ENCODE measurements at places on chromosomes 13 and 19.

DNA sequence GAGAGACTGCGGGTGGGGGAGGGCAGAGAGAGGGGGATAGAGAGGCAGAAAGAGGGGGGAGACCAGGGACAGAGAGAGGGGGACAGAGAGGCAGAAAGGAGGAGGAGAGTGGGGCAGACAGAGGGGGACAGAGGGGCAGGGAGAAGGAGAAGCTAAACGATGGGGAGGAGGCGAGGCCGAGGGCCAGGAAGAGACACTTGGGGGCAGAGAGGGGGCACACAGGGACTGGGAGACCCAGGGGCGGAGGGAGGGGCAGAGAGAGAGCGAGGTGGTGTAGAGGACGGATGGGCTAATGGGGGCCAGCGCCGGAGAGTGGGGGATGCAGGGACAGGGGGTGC is 666 bp downstream of the MEIS3 start:
- DNase-seq = no peak

DNA sequence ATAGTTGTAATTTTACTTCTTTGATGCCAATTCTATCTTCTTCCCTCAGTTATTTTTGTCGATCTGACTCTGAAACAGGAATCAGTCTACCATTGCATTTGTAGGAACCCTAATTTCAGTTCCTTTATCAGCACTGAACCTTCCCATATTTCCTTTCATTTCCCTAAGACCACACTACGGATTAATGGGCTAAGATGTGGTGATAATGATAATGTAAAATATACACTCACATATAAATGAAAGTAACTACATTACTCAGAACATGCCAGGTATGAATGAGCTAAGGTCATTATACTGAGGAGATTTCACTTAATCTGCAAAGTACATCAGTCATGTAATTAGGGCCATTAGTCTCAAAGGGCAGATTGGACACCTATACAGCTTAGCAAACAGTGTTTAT is 60.2 kb upstream of the RFC3 start:
- no peak for DNase-seq

GRCh38 chr13:34174671-34175145 is 356.8 kb downstream of the RFC3 start:
- DNase-seq = no peak

DNA sequence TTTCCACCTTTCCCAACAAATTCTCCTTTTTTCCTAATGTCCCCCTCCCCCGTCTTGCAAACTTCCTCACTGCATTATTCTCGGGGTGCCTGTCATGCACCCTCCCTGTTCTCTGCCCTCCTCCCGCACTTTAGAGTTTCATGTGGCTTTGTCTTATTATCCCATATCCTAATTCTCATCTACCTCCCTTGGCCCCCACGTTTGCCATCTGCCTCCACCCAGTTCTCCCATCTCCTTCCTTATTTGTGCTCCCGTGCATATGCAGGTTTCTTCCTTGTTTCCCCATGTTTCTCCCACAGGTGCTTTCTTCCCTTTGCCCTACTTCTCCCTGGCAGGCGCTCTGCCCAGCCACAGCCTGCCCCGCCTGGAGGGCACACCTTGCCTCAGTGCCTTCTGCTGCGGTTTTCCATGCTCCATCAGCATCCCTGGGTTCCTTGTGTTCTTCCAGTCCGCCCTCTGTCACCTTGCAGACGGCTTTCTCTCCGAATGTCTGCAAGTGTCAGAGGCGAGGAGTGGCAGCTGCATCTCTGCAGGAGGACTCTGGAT is 1.5 kb downstream of the SPATA13 start:
- DNase-seq = no peak

DNA sequence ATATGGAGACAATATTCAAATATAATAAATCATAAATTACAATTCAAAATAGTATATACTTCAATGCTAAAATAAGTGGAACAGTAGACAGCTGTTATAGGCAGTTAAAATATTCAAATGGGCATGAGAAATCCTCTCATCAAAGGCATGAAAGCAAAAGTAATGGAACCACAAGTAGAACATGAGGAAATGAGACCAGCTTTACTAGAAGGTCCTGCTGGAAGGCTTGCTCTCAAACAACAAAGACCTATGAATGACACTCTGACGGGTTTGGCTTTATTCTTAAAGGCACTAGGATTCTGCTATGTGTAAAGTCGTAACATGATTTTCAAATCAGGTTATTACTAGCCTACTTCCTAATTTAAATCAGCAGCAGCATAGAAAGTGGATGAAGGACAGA is 148.1 kb downstream of the VWA8 start:
- no peak for DNase-seq

- DNase-seq = no peak
Observed at GRCh38 chr13:79432992-79433391, 26.9 kb upstream of the RBM26 start.

DNA sequence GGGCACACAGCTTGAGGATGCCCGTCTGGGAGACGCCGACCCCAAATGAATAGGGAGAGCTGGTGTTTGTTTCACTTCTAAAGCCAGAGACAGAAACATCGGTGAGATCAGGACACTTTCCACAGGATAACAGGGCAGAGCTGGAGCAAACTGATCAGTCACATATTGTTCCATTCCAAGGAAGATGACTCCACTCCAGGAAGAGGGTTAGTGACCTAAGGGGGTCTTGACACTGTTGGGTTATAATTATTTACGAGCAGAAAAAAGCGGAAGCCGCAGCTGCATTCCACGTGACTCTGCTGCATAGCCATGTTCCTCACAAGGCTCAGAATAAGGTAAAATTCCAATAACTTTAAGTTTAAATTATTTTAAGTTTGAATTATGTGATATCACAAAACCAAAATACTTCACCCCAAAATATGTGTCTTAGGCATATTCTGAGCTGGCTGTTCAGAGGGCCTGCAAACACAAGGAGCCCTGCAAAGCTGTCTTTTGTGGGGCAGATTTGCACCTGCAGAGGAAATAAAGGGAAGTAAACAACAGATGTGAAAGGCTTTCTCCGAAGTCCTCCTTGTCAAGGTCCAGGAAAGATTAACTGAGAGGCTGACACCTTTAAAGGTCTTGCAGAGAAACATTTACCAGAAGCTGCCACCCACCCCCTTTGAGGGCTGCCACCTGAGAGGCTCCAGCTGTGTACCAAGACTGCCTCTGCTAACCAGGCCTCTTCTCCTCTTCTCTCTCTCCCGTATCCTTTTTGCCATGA is 819.2 kb downstream of the UQCRFS1 start:
- DNase-seq = no peak

GRCh38 chr19:3790941-3791340 is 4.8 kb upstream of the MATK start:
- DNase-seq = no peak

DNA sequence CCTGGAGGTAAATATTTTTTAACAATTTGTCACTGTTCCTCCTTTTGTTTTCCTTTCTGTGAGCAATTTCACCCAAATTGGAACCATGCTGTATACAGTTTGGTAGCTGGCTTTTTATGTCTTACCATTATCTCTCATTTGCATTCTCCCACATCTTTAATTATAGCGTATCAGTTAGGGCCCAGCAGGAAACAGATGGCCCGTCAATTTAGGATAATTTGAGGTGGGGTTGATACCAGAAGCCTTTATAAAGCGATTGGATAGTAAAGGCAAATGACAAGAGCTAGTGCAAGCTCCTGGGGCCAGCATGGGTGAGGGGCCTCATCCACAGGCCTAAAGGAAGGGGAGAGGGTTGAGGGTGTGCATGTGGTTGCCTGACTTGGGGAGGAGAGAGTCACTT is 3.8 kb upstream of the IFNL4 start:
- DNase-seq = no peak
